Stimulated activated CD8-positive, alpha-beta memory T cell treated with anti-CD3 and anti-CD28 coated beads, Interleukin-4, amount 100 ng/mL, for 4 hours (primary cell): ENCODE measurements at places on chromosomes 13 and 19.
A peak's percentile ranks its signal among the peaks of the same experiment; 100 is the strongest.

GRCh38 chr13:28204043-28204442 is 65.7 kb downstream of the PAN3 start:
- DNase-seq, result no peak

GRCh38 chr19:49125025-49125731 is 5.8 kb downstream of the PPFIA3 start:
- DNase-seq, result no peak

- DNase-seq, result no peak
Observed at GRCh38 chr13:113777311-113778260, 18.6 kb downstream of the TMEM255B start.

DNA sequence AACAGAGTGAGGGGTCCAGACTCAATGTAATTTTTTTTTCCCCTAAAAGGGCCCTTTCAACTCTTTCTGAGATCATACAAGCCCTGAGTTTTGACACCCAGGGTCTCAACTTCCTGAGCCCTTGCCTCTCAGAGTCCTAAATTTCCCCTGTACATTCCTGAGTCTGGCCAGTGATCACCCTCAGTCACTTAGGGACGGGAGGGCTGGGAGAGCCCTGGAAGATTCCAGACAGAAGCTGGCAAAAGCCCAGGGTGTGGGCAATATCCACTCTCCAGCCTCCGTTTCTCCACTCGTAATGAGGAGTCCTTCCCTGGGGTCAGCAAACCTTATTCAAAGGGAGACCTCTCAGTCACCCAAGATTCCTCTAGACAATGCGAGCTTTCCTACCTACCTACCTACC is 1.6 kb downstream of the PPP1R13L start:
- DNase-seq, result no peak

DNA sequence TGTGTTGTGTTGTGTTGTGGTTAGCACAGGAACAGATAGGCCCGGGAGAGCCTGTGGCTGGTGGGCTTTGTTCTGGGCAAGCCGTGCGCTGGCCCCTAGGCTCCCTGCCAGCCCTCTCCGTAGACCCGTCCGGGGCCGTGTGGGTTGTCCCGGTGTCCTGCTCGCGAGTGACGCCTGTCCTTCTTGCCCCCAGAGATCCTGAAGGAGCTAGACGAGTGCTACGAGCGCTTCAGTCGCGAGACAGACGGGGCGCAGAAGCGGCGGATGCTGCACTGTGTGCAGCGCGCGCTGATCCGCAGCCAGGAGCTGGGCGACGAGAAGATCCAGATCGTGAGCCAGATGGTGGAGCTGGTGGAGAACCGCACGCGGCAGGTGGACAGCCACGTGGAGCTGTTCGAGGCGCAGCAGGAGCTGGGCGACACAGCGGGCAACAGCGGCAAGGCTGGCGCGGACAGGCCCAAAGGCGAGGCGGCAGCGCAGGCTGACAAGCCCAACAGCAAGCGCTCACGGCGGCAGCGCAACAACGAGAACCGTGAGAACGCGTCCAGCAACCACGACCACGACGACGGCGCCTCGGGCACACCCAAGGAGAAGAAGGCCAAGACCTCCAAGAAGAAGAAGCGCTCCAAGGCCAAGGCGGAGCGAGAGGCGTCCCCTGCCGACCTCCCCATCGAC is 5.7 kb downstream of the ING1 start:
- DNase-seq, result no peak

DNA sequence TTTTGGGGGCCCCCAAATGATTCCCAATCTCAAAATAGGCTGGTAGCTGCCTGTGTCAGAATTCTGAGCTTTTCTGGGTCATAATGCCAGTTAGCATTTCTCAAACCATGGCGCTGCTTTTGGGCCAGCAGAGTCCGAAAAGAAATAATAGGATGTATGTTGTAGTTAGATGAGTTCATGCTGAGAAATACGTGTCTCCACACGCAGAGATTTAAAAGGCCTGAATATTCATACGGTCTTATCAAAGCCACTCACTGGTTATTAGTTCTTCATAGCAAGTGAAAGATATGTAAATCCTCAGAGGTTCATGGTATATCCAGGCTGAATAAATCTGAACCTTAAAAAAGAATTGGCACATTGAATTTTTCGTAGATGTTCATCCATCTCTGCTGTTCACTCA is 124.5 kb downstream of the SHISA2 start:
- DNase-seq, result no peak

GRCh38 chr19:34254046-34254697 is at the start of gene GARRE1:
GARRE1 (plus strand) TSS chr19:34254554; CDS start chr19:34300474, 45,920 bp downstream.
- peak; percentile 55 for DNase-seq

- DNase-seq, result no peak
Observed at GRCh38 chr19:14395710-14396336, 14.6 kb downstream of the ADGRE5 start.

DNA sequence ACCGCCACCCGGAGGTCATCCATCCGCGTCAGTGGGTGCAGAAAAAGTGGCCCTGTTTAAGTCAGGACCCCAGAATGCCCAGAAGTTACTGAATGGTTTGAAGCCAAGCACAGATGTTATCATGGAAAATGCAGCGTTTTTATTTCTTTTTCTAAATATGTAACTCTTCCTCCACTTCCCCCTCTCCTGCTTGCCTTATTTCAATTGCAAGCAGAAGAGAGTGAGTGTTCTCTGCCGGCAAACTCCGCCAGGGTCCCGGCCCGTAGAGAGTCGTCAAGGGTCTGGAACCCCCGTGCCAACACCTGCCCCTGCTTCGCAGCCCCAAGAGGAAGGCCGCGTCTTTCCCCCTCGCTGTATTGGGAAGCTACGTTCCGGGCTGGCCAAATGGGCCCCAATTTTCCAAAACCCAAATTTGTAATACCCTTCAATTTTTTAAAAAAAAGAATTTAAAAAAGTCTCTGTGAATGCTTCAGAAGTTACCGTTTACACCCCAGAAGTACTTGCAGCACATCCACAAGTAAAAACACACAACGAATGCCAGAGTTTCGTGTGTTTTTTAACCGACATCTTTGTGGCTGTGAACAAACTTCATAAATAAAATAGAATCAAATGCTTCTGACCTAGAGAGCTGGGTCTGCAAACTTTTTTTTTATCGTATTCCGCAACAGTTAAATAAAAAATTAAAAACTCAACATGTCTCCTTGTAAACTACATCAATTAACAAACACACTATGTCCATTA is 712 bp upstream of the PDX1 start:
- DNase-seq, result no peak

DNA sequence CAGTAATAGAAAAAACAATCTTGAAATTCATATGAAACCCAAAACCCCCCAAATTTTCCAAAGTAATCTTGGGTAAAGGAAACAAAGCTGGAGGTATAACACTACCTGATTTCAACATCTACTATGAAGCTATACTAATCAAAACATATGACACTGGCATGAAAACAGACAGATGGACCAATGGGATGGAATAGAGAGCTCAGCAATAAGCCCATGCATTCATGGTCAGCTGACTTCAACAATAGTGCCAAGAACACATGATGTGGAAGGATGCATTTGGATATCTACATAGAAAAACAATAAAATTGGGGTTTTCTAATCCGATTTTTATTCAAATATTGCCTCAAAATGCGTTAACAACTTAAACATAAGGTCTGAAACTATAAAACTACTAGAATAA is 32.2 kb upstream of the ZNF766 start:
- no peak for DNase-seq

DNA sequence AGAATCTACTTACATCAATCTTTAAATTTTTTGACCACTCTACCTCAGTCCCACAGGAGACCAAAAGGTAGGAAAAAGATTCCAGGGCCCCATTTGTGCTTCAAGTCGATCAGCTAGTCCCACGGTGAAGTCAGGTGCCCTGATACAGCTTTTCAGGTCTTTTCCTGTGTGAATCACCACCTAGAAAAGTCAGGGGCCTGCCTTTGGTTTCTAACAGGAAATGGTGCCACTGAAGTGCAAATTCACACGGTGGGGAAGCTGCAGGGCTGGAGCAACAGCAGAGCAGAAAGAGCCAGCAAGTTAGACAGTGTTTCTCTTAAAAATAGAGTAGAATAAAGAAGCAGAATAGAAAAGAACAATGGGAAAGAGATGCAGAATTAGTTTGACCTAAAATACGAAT is 107.5 kb downstream of the KLF12 start:
- peak; percentile 32 for DNase-seq

GRCh38 chr19:32673573-32673972 is 1.4 kb downstream of the ANKRD27 start:
- DNase-seq, result no peak

DNA sequence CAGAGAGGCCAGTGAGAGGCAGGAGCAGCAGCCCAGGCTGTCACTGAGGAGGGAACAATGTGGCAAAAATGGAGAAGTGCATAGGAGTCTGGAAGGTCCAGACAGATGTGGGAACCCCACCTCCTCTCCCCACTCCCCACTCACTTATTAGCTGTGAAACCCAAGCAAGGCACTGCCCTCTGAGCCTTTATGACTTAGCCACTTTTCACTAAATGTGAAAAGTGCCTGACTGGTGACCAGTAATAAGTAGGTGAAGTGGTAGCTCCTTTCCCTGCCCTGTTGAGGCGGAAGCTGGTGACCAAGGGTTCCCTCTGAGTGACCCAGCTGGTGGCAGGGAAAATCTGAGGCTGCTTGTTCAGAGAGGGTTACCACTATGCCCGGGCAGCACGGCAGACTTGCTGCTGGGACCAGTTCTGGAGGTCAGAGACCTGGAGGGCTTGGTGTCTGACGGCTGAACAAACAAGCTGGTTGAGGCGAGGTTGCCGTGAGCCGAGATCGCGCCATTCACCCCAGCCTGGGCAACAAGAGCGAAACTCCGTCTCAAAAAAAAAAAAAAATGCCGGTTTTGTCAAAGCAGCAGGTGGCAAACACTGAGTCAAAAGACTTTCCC is 80.0 kb downstream of the ZNF429 start:
- DNase-seq, result no peak

- no peak for DNase-seq
Observed at GRCh38 chr13:22470075-22470474, 710.7 kb upstream of the SGCG start.

GRCh38 chr19:56837004-56837403 is 3.5 kb downstream of the PEG3 start:
- no peak for DNase-seq

GRCh38 chr13:104466016-104466415 is 1399.8 kb upstream of the SLC10A2 start:
- no peak for DNase-seq

GRCh38 chr19:18507021-18507726 is 14.7 kb downstream of the ELL start:
- DNase-seq, result no peak

DNA sequence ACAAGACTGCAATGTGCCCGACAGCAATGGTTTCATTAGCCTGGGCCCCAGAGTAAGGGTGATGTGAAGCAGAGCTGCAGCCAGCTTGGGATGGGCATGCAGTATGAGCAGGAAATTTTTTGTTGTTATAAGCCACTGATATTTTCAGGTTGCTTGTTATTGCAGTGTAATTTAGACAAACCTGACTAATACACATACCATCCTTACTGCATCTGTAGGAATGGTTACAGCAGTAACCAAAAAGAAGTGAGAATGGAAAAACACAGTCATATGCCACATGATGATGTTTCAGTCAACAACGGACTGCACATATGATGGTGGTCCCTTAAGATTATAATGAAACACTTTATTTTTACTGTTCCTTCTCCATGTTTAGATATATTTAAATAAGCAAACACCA is 8.6 kb upstream of the POMP start:
- no peak for DNase-seq

DNA sequence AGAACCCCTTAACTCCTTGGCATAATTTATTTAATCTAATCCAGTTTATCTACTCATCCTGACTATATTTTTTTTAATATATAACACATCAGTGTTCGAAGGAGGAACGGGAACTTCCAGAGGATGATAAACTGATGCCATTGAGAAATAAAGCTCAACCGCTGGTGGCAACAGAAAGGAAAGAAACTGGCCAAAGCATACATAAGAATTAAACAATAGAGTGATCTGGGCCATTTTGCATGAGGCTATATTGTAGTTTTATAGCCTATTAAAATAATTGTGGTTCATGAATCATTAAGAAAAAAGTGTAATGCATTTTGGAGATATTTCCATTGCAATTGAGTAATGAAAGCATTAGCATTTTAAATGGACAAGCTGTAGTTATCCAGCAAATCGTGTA is 94.2 kb downstream of the FRY start:
- DNase-seq, result no peak

- DNase-seq, result no peak
Observed at GRCh38 chr19:799076-799881, 2.0 kb downstream of the PTBP1 start.

DNA sequence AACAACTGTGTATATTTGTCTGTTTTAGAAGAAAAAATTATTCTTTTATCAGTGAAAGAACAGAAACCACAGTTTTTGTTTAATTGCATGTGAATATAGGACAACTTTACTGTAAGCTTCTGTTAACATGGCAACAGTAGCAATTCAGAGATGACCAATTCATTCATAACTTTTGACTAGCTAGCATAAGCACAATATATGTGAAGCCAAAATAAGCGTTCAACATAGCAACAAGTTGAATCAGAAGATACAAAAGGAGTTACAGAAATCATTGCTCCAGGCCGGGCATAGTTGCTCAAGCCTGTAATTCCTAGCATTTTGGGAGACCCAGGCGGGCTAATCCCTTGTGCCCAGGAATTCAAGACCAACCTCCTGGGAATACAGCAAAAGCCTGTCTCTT is 197.1 kb upstream of the GPC6 start:
- no peak for DNase-seq

DNA sequence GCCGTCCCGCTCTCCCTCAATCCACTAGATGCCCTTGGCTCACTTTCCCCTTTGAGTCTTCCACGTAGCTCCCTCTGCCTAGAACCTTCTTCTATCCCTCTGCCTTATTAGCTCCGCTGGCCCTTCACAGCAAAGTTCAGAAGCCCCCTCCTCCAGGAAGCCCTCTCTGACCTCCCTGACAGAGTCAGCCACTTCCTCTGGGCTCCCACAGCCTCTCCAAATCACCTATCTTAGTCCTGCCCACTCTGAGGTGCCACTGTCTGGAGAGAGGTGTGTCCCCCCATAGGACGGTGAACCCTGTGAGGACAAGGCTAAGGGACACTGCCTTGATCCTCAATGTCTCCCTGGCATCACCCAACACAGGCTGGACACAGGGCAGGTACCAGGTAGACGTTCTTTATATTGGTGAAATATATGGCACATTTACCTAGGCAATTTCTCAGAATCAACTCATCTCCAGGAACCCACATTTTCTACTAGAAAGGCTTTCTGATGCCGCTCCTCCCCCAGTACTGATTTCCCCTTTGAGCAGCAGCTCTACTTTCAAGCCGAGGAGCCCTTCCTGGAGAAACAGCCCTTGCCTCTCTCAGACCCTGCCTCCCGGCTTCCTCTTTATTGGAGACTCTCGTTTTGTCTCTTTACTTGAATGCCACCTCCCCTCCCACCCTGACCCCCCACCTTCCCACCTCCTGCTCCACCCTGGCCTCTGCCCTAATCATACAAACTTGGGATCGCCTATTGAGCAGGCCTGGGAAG is 3.4 kb upstream of the TGFB1 start:
- no peak for DNase-seq

DNA sequence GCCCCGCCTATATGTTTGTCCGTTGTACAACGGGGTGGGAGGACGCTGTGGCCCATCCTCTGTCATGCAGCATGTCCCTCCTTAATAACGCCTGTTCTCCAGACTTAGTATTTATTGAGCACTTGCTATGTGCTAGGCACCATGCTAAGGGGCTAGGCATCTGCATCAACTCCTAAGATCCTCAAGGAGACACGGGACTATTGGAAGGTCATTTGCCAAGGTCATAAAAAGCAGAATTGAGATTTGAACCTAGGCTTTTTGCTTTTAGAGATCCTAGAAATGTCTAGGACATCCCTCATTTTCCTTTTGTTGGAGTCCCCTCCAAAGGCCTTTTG is 1.8 kb upstream of the MAST1 start:
- no peak for DNase-seq

GRCh38 chr13:40402931-40403431 is 263.5 kb downstream of the FOXO1 start:
- DNase-seq, result no peak
